ENCODE measurements at places on chromosomes 13 and 19. TPM values are rescaled to one million over a fixed set of nuclear protein-coding genes. Genes with fewer than 3 reads are reported as not detected.

SKA3 gene
- total RNA-seq: 26.1 TPM

ELANE gene
- not detected for total RNA-seq

C13orf46 gene
- 4.9 TPM for total RNA-seq

PLVAP gene
- not detected for total RNA-seq

ERICH4 gene
- not detected for total RNA-seq

CYSLTR2 gene
- total RNA-seq: 5.3 TPM

SPRED3 gene
- total RNA-seq: 1.8 TPM

NEK5 gene
- not detected for total RNA-seq

ZNF230 gene
- 9.7 TPM for total RNA-seq
